HS-5 (cell line): ENCODE measurements at places on chromosomes 5 and 9.

DNA sequence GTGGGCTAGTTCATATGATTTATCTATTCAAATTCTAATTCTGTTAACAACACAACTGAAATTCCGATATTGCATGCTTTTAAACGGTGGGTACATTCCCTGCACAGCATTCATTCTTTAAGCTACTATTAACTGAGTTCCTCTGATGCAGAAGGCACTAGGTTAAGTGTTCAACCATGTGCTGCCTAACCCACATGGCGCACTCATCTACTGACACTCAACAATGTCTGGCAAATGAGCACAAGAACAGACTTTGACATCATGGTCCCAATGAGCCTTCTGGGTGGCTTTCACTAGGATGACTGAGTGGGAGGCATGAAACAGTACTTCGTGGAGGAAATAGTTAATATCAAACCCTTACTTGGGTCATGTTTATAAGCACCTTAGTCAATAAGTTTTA is 10.2 kb downstream of the NREP start:
- DNase-seq = no peak

GRCh38 chr9:121824651-121825030 is 173.2 kb downstream of the DAB2IP start:
- DNase-seq = no peak

DNA sequence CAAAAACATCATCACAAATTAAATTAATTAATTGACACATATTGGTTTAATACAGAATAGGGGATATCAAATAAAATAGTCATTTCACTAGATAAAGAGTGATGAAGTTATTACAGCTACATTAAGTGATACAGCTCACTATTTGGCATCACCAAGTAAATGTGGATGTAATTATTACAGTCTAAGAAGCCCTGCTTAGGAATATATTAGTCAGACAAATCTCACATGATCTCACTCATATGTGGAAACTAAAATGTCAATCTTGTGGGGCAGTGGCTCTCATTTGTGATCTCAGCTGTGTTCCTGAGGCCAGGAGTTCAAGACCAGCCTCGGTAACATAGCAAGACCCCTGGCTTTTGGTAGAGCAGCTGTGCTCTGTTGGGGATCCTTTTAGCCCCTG is 233.4 kb upstream of the RGMB start:
- DNase-seq = no peak

DNA sequence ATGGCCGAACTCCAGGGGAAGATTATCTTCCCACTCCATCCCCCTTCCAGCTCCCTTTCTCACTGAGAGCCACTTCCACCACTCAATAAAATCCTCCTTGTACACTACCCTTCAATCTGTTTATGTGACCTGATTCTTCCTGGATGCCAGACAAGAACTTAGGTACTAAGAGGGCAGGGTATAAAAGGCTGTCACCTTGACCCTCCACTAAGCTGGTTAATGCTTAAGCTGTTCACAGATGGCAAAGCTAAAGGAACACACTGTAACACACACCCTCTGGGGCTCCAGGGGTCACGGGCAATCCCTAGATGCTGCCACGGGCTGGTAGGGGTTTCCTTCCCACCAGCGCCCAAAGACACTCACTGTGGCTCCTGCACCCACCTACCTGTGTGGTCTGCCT is 58.6 kb upstream of the IL6ST start:
- DNase-seq = no peak

- DNase-seq = no peak
These were observed 18.2 kb downstream of the ATP10B start for GRCh38 chr5:160833806-160834205.

- DNase-seq = no peak
These were observed 360.1 kb upstream of the RIOK2 start for GRCh38 chr5:97543166-97543565.

- no peak for DNase-seq
These were observed 301.3 kb upstream of the ADCY2 start for GRCh38 chr5:7094626-7095025.

DNA sequence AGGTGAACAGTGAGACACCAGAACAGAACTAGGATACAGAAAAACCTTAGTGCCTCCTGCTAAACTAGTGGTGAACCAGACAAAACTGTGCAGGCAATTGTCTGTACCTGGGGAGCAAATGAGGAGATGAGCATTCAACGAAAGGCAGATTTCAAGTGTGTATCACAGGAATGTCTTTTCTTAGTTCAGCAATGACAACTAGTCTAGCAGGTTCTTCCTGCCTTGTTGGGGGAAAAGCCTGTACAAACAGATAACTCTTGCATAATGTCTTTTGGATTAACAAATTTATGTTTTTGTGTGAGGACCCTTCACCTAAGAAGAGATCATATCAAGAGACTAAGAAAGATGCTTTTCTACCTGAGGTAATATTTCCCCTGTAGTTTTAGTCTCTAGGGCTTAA is 21.8 kb upstream of the DENND4C start:
- DNase-seq = no peak

DNA sequence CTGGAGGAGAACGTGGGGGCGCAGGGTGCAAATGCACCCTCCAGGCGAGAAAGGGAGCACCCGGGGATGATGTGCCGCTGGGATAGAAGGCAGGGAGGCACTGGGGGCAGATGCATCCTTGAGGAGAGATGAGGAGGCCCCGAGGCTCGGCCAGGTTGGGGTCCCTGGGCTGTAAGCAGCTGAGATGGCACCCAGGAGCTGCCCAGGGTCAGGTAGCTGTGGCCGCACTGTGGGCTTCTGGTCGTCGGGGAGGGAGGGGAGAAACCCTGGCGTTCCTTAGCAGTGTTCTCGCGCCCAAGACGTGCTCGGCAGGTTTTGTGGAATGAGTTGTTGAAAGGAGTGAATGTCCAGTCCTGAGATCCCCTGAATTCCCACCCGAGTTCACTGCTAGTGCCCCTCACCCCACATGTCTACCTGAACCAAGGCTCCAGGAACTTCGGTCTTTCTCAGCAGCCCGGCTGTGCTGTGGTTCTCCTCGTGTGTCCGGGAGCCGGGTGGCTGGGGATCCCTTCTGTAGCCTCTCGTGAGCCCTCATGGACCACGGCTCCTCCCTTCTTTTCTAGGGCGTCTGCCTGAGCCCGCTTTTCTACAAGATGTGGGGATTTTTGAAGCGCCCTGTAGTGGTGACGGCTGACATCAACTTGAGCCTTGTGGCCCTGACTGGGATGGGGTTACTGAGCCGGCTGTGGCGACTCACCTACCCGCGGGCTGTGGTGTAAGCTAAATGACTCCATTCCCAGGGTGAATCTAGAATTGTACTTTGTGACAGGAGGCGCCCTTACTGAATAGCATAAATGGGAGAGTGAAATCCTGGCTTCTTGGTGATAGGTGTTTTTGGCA is 1.1 kb downstream of the POMT1 start:
- no peak for DNase-seq

DNA sequence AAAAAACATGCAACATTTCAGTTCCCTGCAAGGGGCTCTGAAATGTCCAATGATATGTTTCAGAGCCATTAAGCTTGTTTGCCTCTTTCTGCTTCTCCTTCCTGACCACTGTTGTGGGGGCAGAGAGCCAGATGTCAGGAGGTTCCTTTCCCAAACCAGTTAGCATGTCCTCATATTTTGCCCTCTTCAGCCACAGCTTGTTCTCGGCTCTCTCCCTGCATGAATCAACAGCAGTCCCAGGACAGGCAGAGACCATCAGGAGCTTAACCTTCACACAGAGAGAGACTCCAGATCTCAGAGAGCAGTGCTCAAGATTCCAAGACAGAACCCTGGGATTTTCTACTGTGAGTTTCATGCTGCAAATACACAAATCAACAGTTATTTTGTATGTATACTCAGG is 218.5 kb downstream of the COMMD10 start:
- no peak for DNase-seq

GRCh38 chr9:99285965-99286364 is 63.9 kb downstream of the SEC61B start:
- no peak for DNase-seq

GRCh38 chr5:144267961-144268513 is 97.4 kb downstream of the KCTD16 start:
- no peak for DNase-seq

GRCh38 chr5:157689942-157690689 is 18.8 kb downstream of the C5orf52 start:
- no peak for DNase-seq

DNA sequence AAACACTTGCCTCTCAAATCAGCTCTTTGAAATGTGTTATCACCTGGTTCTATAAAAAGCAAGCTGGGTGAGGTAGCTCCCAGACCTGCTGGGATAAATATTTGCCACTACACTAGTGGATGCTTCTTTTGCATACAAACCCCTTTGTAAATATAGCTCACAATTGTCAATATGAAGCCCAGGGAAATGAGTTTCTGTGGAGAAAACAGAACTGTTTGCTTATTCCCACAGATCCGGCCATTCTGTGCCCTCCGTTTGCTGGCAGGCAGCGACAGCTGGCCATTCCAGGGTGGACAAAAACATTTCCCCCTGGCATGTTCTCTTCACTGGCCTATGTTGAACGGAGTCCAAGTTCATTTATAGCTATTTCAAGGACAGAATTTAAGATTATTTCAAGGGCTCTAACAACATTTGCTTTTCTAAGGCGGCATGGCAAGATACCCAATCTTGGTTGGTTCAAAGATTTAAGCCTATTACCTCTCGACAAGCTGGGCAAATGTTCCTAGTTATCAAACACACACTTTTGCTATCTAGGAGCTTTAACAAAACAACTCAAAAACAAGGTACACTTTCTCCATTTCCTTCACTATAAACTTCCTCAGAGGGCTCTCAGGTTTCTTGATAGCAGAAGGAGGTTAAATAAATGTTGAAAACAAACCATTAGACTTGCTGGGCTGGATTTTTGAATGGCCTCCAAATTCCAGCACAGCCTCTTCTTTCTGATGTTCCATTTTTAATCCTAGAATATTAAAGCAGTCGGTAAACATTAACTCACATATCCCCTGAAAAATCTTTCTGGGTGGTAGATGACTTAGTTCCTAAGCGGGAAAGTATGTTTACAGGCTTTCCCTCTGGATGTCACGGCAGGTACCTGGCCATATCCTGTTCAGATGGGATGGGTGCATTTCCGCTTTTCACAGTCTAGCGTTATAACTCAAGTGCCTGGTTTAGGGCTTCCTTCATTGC is 332.3 kb downstream of the PLK2 start:
- DNase-seq = no peak

DNA sequence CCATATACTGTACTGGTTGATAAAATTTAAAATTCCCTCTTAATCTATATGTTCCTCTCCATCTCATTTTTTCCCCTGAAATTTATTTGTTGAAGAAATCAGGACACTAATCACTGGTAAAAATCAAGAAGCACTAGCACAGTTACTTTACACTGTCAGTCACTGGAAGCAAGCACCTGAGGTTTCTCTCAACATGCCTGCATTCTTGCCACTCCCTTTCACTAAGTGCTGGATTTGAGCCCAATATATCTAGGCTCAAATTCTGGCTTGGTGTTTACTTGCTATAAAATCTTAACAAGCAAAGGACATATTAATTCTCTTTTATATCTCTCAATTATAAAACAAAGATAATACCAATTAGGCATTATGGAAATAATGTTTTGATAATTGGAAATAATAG is 58.6 kb downstream of the DIAPH1 start:
- no peak for DNase-seq

DNA sequence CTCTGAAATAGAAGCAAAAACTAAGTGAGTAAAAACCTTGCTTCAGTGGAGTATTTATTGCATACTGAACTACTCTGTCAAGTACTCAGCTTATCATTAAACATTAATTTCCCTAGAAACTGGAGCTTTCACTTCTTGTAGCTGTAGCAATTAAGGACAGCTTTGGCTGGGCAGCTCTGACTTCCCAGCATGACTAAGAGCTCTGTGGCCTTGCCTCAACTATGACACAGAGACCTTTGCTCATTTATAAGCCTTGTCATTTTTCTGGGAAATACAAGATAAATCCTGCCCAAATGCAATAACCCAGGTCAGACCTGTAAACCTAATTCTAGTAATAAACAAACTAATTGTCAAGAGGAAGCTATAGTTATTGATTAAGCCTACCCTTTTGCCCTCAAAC is 65.4 kb upstream of the STK32A start:
- peak; percentile 25 for DNase-seq

- peak; percentile 74 for DNase-seq
These were observed 46.5 kb upstream of the NR5A1 start for GRCh38 chr9:124553738-124554137.

DNA sequence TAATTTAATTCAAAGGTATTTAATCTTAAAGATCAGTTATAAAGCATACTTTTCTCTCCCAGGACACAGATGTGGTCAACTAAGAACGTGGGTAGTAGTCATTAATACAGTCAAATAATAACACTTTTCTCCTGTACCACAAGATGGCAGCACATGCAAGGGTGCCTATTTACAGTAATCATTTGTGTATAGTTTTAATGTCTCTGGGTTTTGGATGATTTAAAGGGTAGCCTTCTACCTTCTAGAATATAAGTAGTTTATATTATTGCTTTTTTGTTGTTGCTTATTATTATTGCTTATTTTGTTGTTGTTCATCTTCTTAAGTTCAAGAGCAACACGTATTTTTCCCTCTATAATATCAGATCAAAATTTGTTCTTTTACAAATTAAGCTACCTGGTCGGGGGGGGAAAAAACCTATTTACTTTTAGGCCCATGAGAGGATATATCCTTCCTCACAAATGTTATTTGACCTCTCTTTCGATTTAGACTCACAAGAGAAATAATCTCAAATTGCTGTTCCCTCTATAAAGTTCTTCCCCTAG is 59.6 kb upstream of the SLC27A6 start:
- DNase-seq = peak; percentile 34

GRCh38 chr5:135944564-135944963 is 10.2 kb downstream of the LECT2 start:
- no peak for DNase-seq

DNA sequence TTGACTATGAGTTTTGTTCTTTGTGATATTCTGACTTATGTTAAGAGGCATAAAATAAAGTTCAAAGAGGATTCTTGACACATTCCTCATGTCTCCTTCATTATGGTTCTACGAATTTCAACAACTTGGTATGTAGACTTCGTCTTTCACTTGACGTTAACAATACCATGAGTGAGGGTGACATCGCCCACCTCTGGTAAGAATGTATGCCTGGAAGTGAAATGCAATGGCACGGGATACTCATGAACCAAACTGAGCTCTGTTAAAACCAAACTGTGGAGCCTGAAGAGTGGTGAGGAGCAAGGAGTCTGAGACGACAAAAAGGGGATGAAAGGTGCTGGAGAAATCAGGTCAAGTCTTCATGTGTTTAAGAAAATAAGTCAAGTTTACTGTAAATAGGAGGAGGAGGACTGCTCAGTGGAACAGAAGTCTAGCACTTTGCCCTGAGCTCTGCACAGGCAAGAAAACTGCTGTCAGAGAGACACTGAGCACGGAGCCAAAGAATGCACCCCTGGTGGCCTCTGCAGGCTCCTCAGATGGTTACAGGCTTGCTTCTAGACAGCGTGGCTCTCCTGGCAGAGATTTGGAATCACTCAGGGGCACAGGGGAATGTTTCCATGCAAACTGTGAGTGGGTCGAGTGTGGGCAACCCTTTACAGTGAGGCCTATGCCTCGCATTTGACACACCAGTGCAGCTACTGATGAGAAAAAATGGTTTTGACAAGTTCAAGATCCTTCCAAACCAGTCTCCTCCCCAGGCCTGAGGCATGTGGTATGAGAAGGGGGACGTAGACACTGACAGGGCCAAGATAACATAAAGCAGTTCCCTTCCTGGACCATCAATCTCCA is 470.1 kb downstream of the IRX1 start:
- no peak for DNase-seq
